ENCODE measurements at places on chromosomes 1 and 21.

- no peak for DNase-seq
Measured at GRCh38 chr1:93876244-93876643, 2.8 kb downstream of the DNTTIP2 start.

DNA sequence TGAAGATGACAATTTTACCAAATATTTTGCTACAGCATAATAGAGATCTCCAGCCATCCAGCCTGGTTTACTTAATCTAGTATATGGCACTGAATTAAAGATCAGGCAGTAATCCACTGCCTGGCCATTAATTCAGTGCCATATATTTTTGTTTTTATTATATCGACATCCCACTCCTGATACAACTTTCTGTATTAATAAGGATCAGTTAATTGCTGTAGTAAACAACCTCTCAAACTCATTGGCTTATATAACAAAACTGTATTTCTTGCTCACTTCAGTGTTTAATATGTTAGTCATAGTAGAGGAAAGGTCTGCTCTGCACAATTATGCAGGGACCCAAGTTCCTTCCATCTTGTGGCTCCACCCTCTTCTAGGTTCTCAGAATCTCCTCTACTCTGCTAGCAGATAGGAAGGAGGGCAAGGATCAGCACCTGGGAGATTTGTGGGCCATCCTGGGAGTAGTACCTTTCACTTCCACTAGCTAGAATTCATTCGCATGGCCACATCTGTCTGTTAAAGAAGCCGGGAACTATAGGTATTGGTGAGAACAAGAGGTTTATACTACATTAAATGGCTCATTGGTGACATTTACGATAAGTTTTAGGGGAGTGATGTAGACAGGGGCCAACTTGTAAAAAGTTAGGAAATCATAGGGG lies 3.6 kb upstream of the ZDHHC18 start:
- DNase-seq = no peak

DNA sequence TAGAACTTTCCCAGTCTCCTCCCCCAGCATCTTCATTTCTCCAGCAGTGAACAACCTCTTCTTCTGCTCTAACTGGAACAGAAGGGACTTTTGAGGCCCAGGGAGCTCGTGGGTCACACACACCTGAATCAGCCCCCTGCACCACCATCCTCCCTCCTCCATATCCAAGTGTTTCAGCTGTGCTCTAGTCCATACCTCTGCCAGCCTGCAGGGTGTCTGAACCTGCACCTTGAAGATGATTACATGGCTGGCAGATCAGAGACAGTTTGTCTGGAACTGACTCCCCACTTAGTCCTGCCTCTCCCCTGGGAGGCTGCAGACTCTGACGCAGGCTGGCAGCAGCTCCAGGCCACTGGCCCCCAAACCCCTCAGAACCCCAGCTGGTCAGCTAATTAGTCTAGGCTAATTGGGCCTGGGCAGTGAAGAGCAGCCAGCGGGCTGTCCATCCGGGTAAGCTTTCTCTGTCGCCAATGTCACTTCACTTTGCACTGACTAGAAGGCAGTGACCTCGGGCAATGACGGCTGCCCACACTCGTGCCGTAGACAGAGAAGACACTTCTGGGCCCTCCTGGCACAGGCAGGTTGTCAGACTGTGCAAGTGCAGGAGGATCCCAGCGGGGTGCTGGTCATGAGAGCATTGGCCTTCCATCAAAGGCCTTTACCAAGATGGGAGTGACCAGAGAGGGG lies 12.2 kb downstream of the CAMK1G start:
- DNase-seq = no peak

DNA sequence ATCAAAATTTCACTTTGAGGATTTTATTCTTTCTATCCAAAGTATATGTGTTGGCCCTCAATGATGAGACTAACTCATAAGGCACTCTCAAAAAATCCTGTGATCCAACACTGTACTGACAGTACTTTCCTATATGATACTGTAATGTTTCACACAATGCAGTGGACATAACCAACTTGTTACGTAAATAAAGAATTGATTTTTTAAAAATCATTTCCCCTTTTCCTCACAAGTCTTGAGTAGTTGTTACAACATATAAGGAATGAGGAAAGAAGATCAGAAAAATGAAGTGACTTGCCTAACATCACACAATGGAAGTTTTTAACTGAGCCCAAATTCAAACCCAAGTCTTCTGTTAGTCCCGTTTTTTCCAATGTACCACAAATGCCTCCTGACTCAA lies 17.2 kb downstream of the PTP4A2 start:
- no peak for DNase-seq

GRCh38 chr21:26801498-26801897 lies 43.7 kb downstream of the ADAMTS1 start:
- no peak for DNase-seq

- no peak for DNase-seq
Measured at GRCh38 chr1:20493309-20493708, 7.3 kb upstream of the CAMK2N1 start.

DNA sequence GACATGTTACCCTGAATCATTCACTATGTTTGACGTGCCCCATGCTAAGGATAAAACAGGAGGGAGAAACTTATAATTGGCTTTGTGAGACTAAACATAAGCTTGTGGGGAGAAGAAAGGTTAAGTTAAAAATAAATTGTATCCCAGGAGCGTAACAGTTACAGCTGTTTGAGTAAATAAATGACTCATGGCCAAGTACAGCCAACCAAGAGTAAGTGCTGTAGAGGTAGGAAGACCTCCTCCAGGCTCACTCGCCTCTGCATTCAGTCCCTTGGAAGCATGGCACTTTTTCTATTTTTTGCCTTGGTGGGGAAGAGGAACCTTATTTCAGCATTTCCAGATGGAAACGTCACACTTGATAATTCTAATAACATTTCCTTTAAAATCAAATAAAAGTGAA lies 116.5 kb downstream of the ZP4 start:
- DNase-seq = no peak

Measured in right cardiac atrium (tissue), 5 donors.